ENCODE measurements at places on chromosomes 6 and 20. TPM values are rescaled to one million over a fixed set of nuclear protein-coding genes. Genes with fewer than 3 reads are reported as not detected.

DNA sequence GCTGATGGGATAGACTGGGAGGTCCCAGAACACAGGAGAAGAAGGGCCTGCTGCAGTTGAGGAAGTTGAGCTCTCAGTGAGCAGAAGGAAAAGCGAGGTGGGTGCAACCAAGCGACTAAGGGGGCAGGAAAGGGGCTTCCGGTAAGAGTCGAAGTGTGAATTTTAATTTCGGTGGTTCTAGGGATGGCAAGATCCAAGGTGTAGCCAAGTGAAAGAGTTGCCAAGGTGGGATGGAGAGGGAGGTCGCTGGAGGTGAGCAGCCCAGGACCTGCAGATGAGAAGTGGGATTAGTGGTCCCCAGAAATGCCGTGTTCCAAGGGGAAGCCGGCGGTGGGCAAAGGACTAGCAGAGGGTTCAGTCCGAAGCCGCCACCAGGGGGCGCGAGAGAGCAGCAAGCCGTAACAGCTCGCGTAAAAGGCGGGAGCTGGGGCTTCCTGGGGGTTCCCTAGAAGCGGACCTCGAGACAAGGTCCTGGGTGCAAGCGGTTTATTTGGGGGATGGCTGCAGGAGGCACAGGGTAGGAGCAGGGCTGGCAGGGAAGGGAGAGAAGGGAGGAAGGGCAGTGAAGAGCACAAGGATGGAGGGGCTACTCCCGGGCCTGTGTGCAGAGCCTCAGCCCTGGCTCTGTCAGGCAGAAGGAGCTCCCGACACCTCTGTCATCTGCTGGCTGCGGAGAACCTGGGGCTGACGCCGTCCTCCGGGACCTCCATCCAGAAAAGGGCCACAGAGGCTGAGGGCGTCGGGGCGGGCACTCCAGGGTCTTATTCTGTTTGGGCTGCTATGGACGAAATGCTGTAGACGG is 103.6 kb downstream of the PAX1 start:
- DNase-seq, result no peak
- H3K4me1 ChIP-seq, result no peaks in the 10 kb centered on the region
- H3K27ac ChIP-seq, result no peak overlapping the region
- no peaks in the 10 kb centered on the region for H3K36me3 ChIP-seq

- H3K27me3 ChIP-seq, result no peaks in the 10 kb centered on the region
- no peak overlapping the region for H3K27ac ChIP-seq
- H3K4me3 ChIP-seq, result no peak overlapping the region
- no peaks in the 10 kb centered on the region for H3K36me3 ChIP-seq
- DNase-seq, result no peak
These were observed 21.6 kb downstream of the DUSP22 start for GRCh38 chr6:313917-314316.

LPIN3 gene
- 19.3 TPM for total RNA-seq

PRRT1 gene
- 2.5 TPM for total RNA-seq

- DNase-seq, result no peak
- H3K4me1 ChIP-seq, result no peaks in the 10 kb centered on the region
- H3K27ac ChIP-seq, result no peak overlapping the region
- H3K27me3 ChIP-seq, result no peaks in the 10 kb centered on the region
These were observed 62.0 kb downstream of the IL22RA2 start for GRCh38 chr6:137111296-137112066.

Data from sigmoid colon (tissue), 7 donors.